Hepatocyte (in vitro differentiated cells): ENCODE measurements at places on chromosomes 11 and 22.
A peak's percentile ranks its signal among the peaks of the same experiment; 100 is the strongest.

GRCh38 chr11:126476977-126477376 lies 121.5 kb downstream of the ST3GAL4 start:
- DNase-seq, result no peak

DNA sequence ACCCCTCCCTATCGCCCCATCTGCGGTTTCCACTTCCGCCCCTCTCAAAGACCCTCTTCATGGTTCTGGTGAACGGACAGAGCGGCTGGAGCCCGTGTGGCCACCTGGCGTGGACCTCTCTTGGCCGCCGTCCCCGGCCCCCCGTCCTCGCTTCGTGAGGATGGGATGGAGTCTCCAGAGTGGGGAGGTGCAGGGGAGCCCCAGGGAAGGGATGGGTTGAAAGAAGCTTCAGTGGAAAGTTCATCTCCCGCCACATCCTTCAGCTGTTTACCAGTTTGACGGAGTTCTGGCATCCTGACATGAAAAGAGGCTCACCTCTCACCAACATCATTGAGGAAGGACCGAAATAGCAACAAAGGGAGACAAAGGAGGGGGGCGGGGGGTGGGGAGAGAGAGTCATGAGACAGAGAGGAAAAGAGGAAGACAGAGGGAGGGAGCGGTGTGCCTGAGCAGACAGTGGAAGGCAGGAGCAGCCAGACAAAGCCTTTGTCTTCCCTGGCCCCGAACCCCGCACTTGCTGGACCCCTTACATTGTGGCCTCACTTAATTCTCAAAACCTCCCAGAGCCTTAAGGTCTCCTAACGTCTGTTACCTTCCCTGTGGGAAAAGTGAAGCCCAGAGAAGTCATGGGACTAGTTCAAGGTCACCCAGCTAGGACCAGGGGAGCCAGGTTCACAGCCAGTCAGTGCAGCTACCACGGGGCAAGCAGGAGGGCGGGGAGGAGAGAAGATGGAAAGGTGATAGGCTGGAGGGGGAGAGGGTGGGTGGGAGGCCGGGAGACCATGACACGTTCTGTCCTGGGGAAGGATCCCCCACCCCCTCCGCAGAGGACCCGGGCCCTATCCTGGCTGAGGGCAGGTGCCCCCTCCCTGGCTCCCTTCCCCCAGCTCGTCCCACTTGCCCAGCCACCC lies 54.9 kb downstream of the CD6 start:
- DNase-seq, result no peak

- DNase-seq, result peak; percentile 37
Measured at GRCh38 chr22:46471901-46472721, 65.3 kb downstream of the CELSR1 start.

- peak; percentile 92 for DNase-seq
Measured at GRCh38 chr11:6926208-6927029, at the start of gene ZNF215. ZNF215 (plus strand) TSS chr11:6926426; CDS start chr11:6932273, 5,847 bp downstream.

DNA sequence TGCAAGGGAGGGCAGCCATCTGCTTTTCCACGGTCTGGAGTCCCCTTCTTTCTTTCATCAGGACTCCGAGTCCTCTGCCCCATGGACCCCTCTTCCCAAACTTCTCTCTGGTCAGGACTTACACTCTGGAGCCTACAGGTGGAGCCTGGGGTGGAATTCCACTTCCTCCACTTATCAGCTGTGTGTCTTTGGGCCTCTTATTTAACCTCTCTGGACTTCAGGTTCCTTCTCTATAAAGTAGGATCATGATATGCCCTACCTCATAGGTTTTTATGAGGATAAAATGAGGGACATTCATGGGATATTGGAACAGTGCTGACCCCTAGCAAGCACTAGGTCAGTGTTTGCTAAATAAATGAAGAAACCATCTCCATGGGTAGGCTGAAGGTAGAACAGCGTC lies 1.7 kb downstream of the LINC01488 start:
- DNase-seq, result no peak

GRCh38 chr11:126999366-126999765 lies 1.2 kb downstream of the KIRREL3 start:
- DNase-seq, result no peak

- DNase-seq, result no peak
Measured at GRCh38 chr11:59918480-59918879, 19.8 kb upstream of the OOSP1 start.

GRCh38 chr11:57703341-57703740 lies 8.7 kb downstream of the MED19 start:
- no peak for DNase-seq

GRCh38 chr11:73237471-73238290 lies 19.6 kb downstream of the P2RY2 start:
- no peak for DNase-seq

DNA sequence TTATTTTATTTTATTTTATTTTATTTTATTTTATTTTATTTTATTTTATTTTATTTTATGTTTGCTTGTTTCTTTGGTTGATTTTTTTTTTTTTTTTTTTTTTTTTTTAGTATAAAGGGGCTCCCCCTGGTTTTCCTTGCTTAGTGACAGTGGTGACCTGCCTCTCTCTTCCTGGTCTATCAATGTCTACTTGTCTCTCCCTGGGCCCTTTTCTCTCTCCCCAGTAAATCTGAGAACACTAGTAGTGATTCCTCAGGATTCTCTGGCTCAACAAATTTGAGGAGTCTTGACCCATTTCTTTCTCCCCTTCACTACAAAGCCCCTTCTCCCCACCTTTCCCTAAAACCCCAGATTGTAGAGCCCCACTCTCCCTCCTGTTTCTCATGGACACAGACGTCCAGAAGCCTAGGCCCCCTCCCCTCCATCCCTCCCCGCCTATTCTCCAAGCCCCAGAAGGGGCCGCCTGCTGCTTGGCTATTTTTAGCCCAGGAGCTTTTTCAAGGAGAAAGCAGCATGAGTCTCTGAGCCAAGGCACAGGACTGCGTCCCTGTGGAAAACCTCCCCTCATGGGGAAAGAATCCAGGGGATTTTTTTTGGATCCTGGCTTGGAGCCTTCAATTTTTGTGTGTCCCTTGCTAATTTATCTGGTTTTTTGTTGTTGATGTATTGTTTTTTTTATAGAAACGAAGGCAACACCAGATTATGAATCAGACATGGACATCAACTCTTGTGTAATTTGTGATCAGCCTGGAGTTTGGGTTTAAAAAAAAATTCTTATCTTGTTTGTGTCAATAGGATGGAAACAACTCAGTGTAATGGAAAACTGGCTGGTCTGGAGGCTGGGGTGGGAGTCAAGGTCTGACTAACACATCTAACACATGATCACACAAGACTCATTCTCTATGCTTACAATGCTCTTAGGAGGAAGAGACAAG lies 17.5 kb upstream of the ACCSL start:
- DNase-seq, result peak; percentile 75

GRCh38 chr22:19903031-19903430 lies 38.5 kb upstream of the COMT start:
- DNase-seq, result no peak

GRCh38 chr22:17845327-17845726 lies 71.1 kb upstream of the BID start:
- DNase-seq, result no peak
